ENCODE measurements at places on chromosomes 12 and 14. TPM values are rescaled to one million over a fixed set of nuclear protein-coding genes. Genes with fewer than 3 reads are reported as not detected.

- peaks cover 3% of the 10 kb centered on the region for H3K36me3 ChIP-seq
- H3K4me1 ChIP-seq: no peaks in the 10 kb centered on the region
- no peaks in the 10 kb centered on the region for H3K27me3 ChIP-seq
- no peak overlapping the region for H3K27ac ChIP-seq
Measured at GRCh38 chr14:39339003-39339402, 93.2 kb downstream of the FBXO33 start.

DNA sequence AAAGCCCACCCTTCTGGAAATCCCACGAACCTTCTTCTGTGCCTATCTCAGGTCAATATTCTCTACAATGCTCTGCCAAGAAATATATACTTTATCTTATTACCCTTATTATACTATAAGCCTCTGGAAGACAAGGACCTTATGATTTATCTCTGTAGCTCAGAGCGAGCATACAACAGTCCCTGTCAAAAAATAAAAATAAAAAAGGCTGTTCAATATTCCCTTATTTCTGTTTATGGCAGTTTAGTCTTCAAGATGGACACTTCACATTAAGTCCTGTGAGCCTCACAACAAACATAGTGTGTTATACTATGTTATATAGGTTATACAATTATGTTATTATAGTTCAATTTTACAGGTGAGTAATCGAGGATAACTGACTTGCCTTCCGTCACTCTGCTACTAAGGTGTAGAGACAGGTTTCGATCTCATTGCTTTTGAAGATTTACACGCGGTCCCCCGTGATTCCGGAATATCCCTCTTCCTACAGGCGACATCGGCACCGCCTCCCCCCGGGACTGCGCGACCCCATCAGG lies 562 bp downstream of the EAPP start:
- H3K4me3 ChIP-seq: peak overlapping the region; percentile 97
- peaks cover 13% of the 10 kb centered on the region for H3K36me3 ChIP-seq
- no peaks in the 10 kb centered on the region for H3K27me3 ChIP-seq

- no peaks in the 10 kb centered on the region for H3K27me3 ChIP-seq
- H3K4me3 ChIP-seq: no peak overlapping the region
- peaks cover 4% of the 10 kb centered on the region for H3K36me3 ChIP-seq
Measured at GRCh38 chr12:122311696-122312095, 45.4 kb upstream of the VPS33A start.

DNA sequence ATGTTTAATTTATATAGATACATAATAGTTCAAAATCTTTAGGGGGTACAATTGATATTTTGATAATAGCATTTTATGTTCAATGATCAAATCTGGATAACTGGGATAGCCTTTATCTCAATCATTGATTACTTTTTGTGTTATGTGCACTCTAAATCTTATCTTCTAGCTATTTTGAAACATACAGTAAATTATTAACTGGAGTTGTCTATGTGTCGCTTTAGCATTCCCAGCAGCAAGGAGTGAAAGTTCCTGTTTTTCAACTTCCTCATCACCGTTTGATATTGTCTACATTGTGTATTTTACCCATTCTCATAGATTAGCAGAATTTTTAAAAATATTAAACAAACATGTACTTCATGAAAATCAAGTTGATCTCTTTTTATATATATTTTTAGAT lies 1207.4 kb downstream of the TMEM121 start:
- H3K36me3 ChIP-seq: no peaks in the 10 kb centered on the region
- no peak for DNase-seq
- no peak overlapping the region for H3K27ac ChIP-seq
- H3K4me1 ChIP-seq: no peaks in the 10 kb centered on the region
- H3K4me3 ChIP-seq: no peak overlapping the region

DNA sequence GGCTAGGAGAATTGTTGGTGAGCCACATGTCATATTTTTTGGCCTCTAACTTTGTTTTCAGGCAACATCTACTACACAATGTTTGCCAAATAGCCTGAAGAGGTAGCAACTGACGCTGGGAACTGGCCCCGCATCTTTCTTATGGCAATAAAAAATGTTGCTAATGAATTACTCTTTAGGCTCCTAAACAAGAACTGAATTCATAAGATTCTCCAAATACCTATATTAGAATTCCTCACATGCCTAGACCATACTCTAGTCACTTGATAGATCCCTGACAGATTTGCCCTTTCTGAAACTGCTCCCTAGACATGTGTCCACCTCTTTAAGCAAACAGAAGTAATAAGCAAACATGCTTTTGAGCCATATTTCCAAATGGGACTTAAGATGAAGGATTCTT lies 209.0 kb upstream of the ATXN7L3B start:
- H3K27me3 ChIP-seq: no peaks in the 10 kb centered on the region
- no peak overlapping the region for H3K27ac ChIP-seq
- no peak for DNase-seq
- H3K4me3 ChIP-seq: no peak overlapping the region
- no peaks in the 10 kb centered on the region for H3K4me1 ChIP-seq
- no peaks in the 10 kb centered on the region for H3K36me3 ChIP-seq

DNA sequence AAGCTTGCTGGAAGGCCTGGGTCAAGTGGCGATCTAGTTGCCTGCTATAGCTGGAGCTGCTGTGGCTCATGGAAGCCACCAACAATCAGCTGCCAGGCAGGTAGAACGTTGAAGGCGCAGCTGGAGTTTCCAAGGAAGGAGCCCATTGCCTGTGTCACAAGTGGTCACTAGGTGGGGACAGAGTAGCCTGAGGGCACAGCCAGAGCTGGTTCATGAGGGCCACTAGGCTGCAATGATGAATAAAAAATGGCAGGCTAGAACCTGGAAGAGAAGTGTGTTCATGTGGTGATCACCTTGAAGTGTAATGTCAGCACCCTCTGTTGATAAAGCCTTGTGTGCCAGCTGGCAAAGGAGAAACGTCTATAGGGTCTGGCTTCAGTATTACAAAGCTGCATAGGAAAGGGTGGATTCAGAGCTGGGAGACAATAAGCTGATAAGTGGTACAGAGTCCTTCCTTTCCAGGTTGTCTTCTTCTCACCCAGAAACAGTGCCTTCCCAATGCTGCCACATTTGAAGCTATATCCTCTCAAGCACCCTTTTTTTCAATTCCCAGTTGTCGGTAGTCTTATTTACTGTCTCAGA lies 165.8 kb downstream of the EMP1 start:
- H3K4me1 ChIP-seq: no peaks in the 10 kb centered on the region
- H3K36me3 ChIP-seq: no peaks in the 10 kb centered on the region
- no peak overlapping the region for H3K4me3 ChIP-seq
- DNase-seq: peak; percentile 92
- H3K27me3 ChIP-seq: no peaks in the 10 kb centered on the region

- peaks cover 58% of the 10 kb centered on the region for H3K27me3 ChIP-seq
- H3K4me3 ChIP-seq: peak overlapping the region; percentile 84
- peak; percentile 37 for DNase-seq
Measured at GRCh38 chr14:60658211-60658690, 9.0 kb upstream of the SIX1 start.

DNA sequence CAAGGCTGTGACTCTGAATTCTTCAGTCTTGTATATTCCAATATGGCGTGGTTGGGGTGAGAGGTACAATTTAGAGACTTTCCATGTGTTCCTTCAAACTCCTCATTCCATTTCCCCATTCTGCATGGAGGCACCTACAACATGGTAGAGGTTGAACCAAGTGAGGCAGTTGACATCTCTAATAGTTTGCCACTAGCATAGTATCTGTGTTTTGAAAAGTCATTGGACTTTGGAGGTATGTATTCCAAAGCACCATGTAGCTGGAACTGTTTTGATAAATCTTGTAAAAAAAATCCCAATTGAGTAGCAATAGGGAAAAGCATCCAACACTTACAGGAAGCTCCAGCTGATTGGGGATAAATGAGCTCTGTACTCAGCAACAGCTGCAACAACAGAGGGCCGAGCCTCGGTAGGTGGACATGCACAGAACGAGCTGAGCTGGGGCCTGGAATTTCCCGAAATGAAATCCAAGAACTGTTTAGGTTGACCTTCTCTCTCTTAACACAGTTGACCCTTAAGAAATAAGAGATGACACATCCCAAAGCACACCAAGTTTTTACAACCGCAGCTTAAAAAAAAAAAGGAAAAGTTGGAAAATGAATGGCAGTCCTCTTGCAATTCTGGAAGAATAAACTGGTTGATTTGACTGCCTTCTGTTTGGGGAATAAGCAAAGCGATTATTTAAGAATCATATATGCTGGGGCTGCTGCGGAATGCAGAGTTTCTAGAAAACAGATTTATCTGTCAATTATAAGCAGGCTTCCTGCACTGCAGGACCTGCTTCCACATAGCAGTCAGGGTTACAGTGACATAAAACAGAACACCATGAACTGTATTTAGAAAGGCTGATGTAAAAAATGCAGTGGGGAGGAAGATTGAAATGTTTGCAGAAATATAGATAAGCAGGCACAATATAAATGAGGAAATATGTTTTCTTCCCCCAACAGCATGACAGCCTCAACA lies 194.6 kb upstream of the KRR1 start:
- peaks cover 13% of the 10 kb centered on the region for H3K4me1 ChIP-seq
- no peak overlapping the region for H3K4me3 ChIP-seq

GRCh38 chr12:46516933-46517578 lies 144.5 kb upstream of the SLC38A2 start:
- DNase-seq: no peak
- H3K27ac ChIP-seq: no peak overlapping the region
- H3K4me3 ChIP-seq: no peak overlapping the region
- H3K4me1 ChIP-seq: no peaks in the 10 kb centered on the region
- H3K36me3 ChIP-seq: no peaks in the 10 kb centered on the region

GRCh38 chr14:85527445-85528035 lies 2.4 kb upstream of the FLRT2 start:
- H3K36me3 ChIP-seq: no peaks in the 10 kb centered on the region
- no peak for DNase-seq
- H3K27me3 ChIP-seq: peaks cover 37% of the 10 kb centered on the region
- no peak overlapping the region for H3K4me3 ChIP-seq
- H3K27ac ChIP-seq: no peak overlapping the region
- H3K4me1 ChIP-seq: no peaks in the 10 kb centered on the region

GRCh38 chr12:95723693-95724384 lies 66.7 kb downstream of the NTN4 start:
- H3K27me3 ChIP-seq: no peaks in the 10 kb centered on the region
- no peak overlapping the region for H3K27ac ChIP-seq
- no peak for DNase-seq
- no peak overlapping the region for H3K4me3 ChIP-seq
- H3K36me3 ChIP-seq: peaks cover 11% of the 10 kb centered on the region

DNA sequence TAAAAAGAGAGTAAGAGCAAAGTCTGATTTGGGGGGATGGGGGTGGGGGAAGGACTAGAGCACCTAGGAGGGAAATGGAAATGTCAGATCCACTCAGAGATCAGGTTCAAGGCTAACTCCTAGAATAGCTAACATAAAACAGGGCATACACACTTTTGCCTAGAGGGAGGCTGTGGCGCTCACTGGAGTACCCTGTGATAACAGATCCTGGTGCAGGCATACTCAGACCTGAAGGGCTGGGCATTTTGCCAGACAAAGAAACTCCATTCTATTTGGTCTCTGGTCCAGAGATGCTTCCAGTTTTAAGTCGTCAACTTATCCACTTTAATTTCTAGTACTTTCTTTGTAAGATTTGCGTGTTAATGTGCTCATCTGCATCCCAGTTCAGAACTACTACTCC lies 5.8 kb downstream of the CTDSP2 start:
- no peaks in the 10 kb centered on the region for H3K27me3 ChIP-seq
- no peaks in the 10 kb centered on the region for H3K36me3 ChIP-seq
- no peak for DNase-seq
- H3K27ac ChIP-seq: no peak overlapping the region
- H3K4me1 ChIP-seq: peaks cover 26% of the 10 kb centered on the region

DNA sequence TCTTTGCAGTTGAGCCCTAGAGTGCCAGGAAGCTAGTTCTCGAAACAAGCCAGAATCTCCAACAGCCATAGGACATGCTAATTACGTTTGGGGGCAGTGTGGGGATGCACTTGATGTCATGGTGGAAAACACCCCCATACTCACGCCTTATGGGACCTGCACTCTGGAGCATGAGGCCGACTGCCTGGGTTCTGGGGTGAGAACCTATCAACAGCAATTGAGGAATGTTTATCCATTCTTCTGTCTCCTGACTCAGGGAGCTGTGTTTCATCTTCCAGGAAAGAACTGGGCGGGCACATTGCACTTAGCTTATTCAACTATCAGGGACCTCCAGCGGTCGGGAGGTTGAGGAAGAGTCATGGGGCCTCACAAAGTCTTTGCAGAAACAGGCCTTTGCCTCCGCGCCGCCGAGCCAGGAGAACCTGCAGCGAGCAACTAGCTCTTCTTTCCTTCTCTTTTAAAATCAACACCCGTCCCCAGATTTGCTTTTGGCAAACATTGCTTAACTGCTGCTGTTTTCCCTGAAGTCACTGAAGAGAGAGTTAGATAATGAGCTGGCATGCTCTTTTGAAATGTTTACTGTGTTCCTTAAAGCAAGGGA lies 226.1 kb upstream of the DIO3 start:
- H3K4me1 ChIP-seq: no peaks in the 10 kb centered on the region
- DNase-seq: no peak
- H3K36me3 ChIP-seq: no peaks in the 10 kb centered on the region
- no peak overlapping the region for H3K4me3 ChIP-seq
- no peak overlapping the region for H3K27ac ChIP-seq

- peak; percentile 89 for DNase-seq
- H3K4me1 ChIP-seq: peaks cover 14% of the 10 kb centered on the region
- peaks cover 8% of the 10 kb centered on the region for H3K36me3 ChIP-seq
- no peak overlapping the region for H3K27ac ChIP-seq
Measured at GRCh38 chr12:30795410-30796312, 40.9 kb upstream of the CAPRIN2 start.

- no peak overlapping the region for H3K4me3 ChIP-seq
- peaks cover 11% of the 10 kb centered on the region for H3K4me1 ChIP-seq
- no peaks in the 10 kb centered on the region for H3K36me3 ChIP-seq
- H3K27me3 ChIP-seq: no peaks in the 10 kb centered on the region
- peak; percentile 85 for DNase-seq
Measured at GRCh38 chr14:89773644-89774316, 180.8 kb downstream of the EFCAB11 start.

DNA sequence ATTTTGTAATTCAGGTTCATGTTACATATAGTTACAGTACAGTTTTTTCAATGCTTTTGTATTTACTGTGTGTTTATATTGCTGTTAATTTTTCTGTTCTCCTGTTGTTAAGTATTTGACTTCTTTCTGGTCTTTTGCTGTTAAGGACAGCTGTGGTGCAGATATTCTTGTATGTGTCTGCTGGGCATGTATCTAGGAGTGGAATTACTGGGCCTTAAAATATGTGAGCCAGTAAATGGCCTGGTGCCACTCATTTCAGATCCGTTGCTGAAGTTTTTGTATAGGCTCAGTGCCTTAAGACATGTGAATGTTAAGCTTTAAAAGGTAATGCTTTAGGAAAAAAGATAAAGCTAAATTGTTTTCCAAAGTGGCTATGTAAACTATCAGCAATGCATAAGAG lies 87.3 kb downstream of the TTLL5 start:
- no peaks in the 10 kb centered on the region for H3K27me3 ChIP-seq
- H3K36me3 ChIP-seq: peaks cover 30% of the 10 kb centered on the region
- DNase-seq: no peak
- no peaks in the 10 kb centered on the region for H3K4me1 ChIP-seq
- no peak overlapping the region for H3K27ac ChIP-seq

GRCh38 chr12:59650588-59651228 lies 54.9 kb downstream of the SLC16A7 start:
- H3K36me3 ChIP-seq: 0 out of 3 replicates have a peak, but pooled peaks cover under 1% of the 10 kb centered on the region
- DNase-seq: no peak
- no peak overlapping the region for H3K4me3 ChIP-seq
- H3K27me3 ChIP-seq: no peaks in the 10 kb centered on the region
- no peaks in the 10 kb centered on the region for H3K4me1 ChIP-seq

The EID3 gene
- total RNA-seq: 1.2 TPM

The CLEC2A gene
- total RNA-seq: not detected

The SRRM4 gene
- 1.1 TPM for total RNA-seq

The PPP1CC gene
- 290 TPM for total RNA-seq

The RHOJ gene
- total RNA-seq: not detected

The SYNDIG1L gene
- total RNA-seq: 0.22 TPM

The ARHGEF25 gene
- 24.4 TPM for total RNA-seq

The GMPR2 gene
- 84.7 TPM for total RNA-seq

Data from H9 (cell line).